ENCODE measurements at places on chromosomes 3 and 15. TPM values are rescaled to one million over a fixed set of nuclear protein-coding genes. Genes with fewer than 3 reads are reported as not detected.

Gene ELP6
- total RNA-seq: 29.2 TPM

Gene CHRNB4
- not detected for total RNA-seq

Gene FSTL1
- total RNA-seq: 38.3 TPM

- no peak for DNase-seq
These were observed 28.8 kb downstream of the LRRFIP2 start for GRCh38 chr3:37145611-37146010.

DNA sequence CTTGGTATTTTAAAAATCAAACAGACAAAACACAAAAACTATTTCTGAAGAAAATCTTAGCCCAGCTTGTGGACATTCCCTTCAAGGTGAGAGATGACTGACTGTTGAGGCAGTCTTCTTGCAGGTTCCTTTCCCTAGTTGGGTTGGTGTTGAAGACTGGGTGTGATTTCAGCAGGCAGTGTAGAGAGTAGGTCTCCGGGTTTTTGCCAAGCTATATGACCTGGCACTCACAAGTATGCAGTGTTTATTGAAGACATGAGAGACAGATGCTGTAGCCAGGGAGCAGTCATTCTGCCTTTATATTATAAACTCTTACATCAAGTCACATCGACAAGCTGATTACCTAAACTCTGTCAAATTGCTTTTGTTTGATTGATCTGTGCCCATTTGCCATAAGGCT lies 17.5 kb downstream of the SENP8 start:
- no peak for DNase-seq

Gene VIPR1
- total RNA-seq: not detected

Data from lung microvascular endothelial cell (primary cell).